Smooth muscle cell of trachea (primary cell): ENCODE measurements at places on chromosomes 3 and 15. TPM values are rescaled to one million over a fixed set of nuclear protein-coding genes. Genes with fewer than 3 reads are reported as not detected.

Gene EPHB3
- total RNA-seq: 12.4 and 18.0 TPM in 2 replicates

Gene SLC28A1
- total RNA-seq: not detected in 2 replicates

Gene FANCD2OS
- not detected in 2 replicates for total RNA-seq

Gene ST3GAL6
- 0.87 and 0.99 TPM in 2 replicates for total RNA-seq

Gene ZNF770
- total RNA-seq: 30.7 and 32.9 TPM in 2 replicates

Gene SCAANT1
- total RNA-seq: not detected in 2 replicates

Gene MYLK
- total RNA-seq: 325 and 839 TPM in 2 replicates

Gene SUCNR1
- under 0.01 TPM in 1 of 2 replicates, not detected in the other for total RNA-seq

Gene WNT7A
- not detected in 2 replicates for total RNA-seq

Gene DPPA2
- not detected in 2 replicates for total RNA-seq

Gene TMEM158
- 46.0 and 82.2 TPM in 2 replicates for total RNA-seq

Gene ADAMTS9
- total RNA-seq: 0.66 and 1.5 TPM in 2 replicates

Gene EPHA3
- total RNA-seq: 1.5 and 3.3 TPM in 2 replicates

Gene SUSD5
- total RNA-seq: 1.6 and 2.5 TPM in 2 replicates

Gene PLA2G4E
- total RNA-seq: under 0.01 TPM in 1 of 2 replicates, not detected in the other

Gene CERS3
- not detected in 2 replicates for total RNA-seq

Gene LDHAL6B
- total RNA-seq: not detected in 2 replicates

Gene GOLGA8H
- total RNA-seq: 0.17 and 0.44 TPM in 2 replicates

Gene RARRES1
- total RNA-seq: 48.3 and 232 TPM in 2 replicates

Gene GRAMD2A
- 0.15 and 0.33 TPM in 2 replicates for total RNA-seq

Gene GHRL
- 0.29 TPM in 1 of 2 replicates, not detected in the other for total RNA-seq

Gene GPR160
- total RNA-seq: 0.29 and 0.33 TPM in 2 replicates

Gene EBLN2
- 2.3 and 6.1 TPM in 2 replicates for total RNA-seq

Gene FBXL22
- total RNA-seq: 0.15 and 0.17 TPM in 2 replicates

Gene CAPN3
- total RNA-seq: 1.0 and 2.8 TPM in 2 replicates

Gene SLC12A8
- total RNA-seq: 5.4 and 10.9 TPM in 2 replicates

Gene COL6A5
- total RNA-seq: not detected in 2 replicates

Gene C2CD4A
- total RNA-seq: not detected in 2 replicates
